Thoracic aorta (tissue), 2 donors: ENCODE measurements at places on chromosomes 2 and 18. TPM values are rescaled to one million over a fixed set of nuclear protein-coding genes. Genes with fewer than 3 reads are reported as not detected.

The GLI2 gene
- total RNA-seq, result 5.4 TPM

The ELOA2 gene
- not detected for total RNA-seq

The ALLC gene
- 1.1 TPM for total RNA-seq

The SH3YL1 gene
- total RNA-seq, result 40.6 TPM

The TMEM37 gene
- total RNA-seq, result 4.9 TPM

The C2orf66 gene
- total RNA-seq, result not detected

The KRTCAP3 gene
- total RNA-seq, result 0.68 TPM

The RBKS gene
- 5.0 TPM for total RNA-seq

The MDH1B gene
- 1.4 TPM for total RNA-seq

The ANKRD30B gene
- not detected for total RNA-seq

The NR4A2 gene
- 11.5 TPM for total RNA-seq

The KCNS3 gene
- 33.6 TPM for total RNA-seq

The TRIM43 gene
- total RNA-seq, result not detected

The C2orf72 gene
- total RNA-seq, result 0.14 TPM

The YES1 gene
- total RNA-seq, result 50.4 TPM

The CCBE1 gene
- 1.6 TPM for total RNA-seq

The ZNF513 gene
- total RNA-seq, result 10.9 TPM

The FN1 gene
- 8,882 TPM for total RNA-seq

The HOXD8 gene
- 11.2 TPM for total RNA-seq

The TMEM198 gene
- 3.9 TPM for total RNA-seq

The POTEJ gene
- total RNA-seq, result not detected

The EFR3B gene
- total RNA-seq, result 1.4 TPM

The NBEAL1 gene
- total RNA-seq, result 99.2 TPM

The CNTNAP5 gene
- not detected for total RNA-seq

The MRPS9 gene
- total RNA-seq, result 6.5 TPM

The MC4R gene
- not detected for total RNA-seq

The SLC40A1 gene
- 76.5 TPM for total RNA-seq

The RIT2 gene
- not detected for total RNA-seq

The SMYD1 gene
- not detected for total RNA-seq

The CHAC2 gene
- 1.8 TPM for total RNA-seq

The EEF1B2 gene
- 123 TPM for total RNA-seq

The CPO gene
- 3.0 TPM for total RNA-seq

The SEMA4C gene
- 44.1 TPM for total RNA-seq
